ENCODE measurements at places on chromosomes 2 and 18. TPM values are rescaled to one million over a fixed set of nuclear protein-coding genes. Genes with fewer than 3 reads are reported as not detected.

GRCh38 chr2:22078701-22079100, 954.9 kb downstream of the TDRD15 start:
- no peak for DNase-seq
- H3K4me1 ChIP-seq: no peaks in the 10 kb centered on the region
- no peak overlapping the region for H3K27ac ChIP-seq

DNA sequence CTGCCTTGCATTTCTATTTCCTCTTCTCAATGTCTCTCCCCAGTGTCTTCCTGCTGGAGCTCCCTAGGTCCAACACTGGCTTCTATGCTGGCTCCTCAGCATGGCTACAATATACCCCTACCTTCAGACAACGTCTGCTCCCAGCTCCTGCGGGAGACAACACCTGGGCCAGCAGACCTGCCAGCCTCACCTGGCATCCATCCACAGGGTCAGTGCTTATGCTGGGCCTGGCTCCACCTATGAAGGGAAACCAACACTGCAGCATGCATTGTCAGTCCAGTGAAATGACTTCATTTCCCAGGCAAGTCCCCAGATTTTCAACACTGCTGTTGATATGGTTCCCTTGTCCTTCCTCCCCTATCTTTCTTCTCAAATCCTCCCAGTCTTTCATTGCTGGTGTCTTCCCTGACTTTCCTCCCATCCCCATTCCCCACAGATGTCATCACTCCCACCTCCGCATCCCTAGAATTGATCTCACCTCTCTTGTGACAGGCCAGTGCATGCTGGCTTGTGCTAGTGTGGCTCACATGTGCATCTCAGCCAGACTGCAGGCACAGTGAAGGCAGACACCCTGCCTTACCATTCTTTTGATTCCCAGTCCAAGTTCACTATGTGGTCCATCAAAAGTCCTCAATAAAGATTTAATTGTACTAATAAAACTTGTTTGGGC, 98.0 kb downstream of the MYO5B start:
- no peak overlapping the region for H3K4me3 ChIP-seq
- no peak for DNase-seq
- H3K27me3 ChIP-seq: no peaks in the 10 kb centered on the region
- H3K4me1 ChIP-seq: peaks cover 5% of the 10 kb centered on the region
- H3K36me3 ChIP-seq: no peaks in the 10 kb centered on the region
- no peak overlapping the region for H3K27ac ChIP-seq

TGFA gene
- 0.77 TPM for total RNA-seq

DNA sequence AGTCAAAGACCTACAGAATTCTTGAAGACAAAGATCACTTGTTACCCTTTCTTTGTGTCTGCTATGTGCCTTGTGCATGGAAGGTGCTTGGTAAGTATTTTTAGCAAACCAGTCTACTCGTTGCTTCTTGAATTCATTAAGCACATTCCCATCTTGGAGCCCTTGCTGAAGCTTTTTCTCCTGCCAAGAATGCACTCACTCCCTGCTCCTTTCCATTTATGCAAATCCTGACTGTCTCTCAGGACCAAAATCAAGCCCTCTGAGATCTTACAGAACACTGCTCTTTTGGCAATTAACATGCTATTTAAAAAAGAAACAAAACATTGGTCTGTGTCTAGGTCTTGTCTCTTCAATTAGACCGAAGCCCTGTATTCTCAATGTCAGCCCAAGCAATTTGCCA, 75.8 kb downstream of the CLHC1 start:
- H3K4me1 ChIP-seq: peaks cover 40% of the 10 kb centered on the region
- no peaks in the 10 kb centered on the region for H3K27me3 ChIP-seq
- H3K4me3 ChIP-seq: no peak overlapping the region
- no peak for DNase-seq
- H3K27ac ChIP-seq: peak overlapping the region; percentile 45
- H3K36me3 ChIP-seq: no peaks in the 10 kb centered on the region

- peaks cover 10% of the 10 kb centered on the region for H3K36me3 ChIP-seq
- DNase-seq: no peak
- no peaks in the 10 kb centered on the region for H3K27me3 ChIP-seq
- H3K4me3 ChIP-seq: no peak overlapping the region
- no peaks in the 10 kb centered on the region for H3K4me1 ChIP-seq
Observed at GRCh38 chr18:58143386-58143785, 99.4 kb downstream of the NEDD4L start.

GRCh38 chr2:100285691-100286090, 36.6 kb downstream of the LONRF2 start:
- H3K27ac ChIP-seq: peak overlapping the region; percentile 4
- no peak for DNase-seq
- H3K4me3 ChIP-seq: no peak overlapping the region
- H3K27me3 ChIP-seq: no peaks in the 10 kb centered on the region

GRCh38 chr18:66461344-66461743, 142.5 kb downstream of the CDH19 start:
- H3K36me3 ChIP-seq: no peaks in the 10 kb centered on the region
- H3K27ac ChIP-seq: no peak overlapping the region
- no peak for DNase-seq
- H3K4me3 ChIP-seq: no peak overlapping the region
- H3K4me1 ChIP-seq: peaks cover under 1% of the 10 kb centered on the region
- H3K27me3 ChIP-seq: peaks cover 4% of the 10 kb centered on the region

GRCh38 chr18:22705328-22705727, 227.8 kb upstream of the RBBP8 start:
- no peak for DNase-seq
- no peaks in the 10 kb centered on the region for H3K36me3 ChIP-seq
- H3K4me3 ChIP-seq: no peak overlapping the region
- H3K27me3 ChIP-seq: no peaks in the 10 kb centered on the region

GRCh38 chr2:182559623-182560022, 132.8 kb upstream of the PDE1A start:
- no peak overlapping the region for H3K27ac ChIP-seq
- no peaks in the 10 kb centered on the region for H3K27me3 ChIP-seq
- no peak overlapping the region for H3K4me3 ChIP-seq

IHH gene
- total RNA-seq: 0.38 TPM

COBLL1 gene
- 110 TPM for total RNA-seq

TMEM247 gene
- not detected for total RNA-seq

DNA sequence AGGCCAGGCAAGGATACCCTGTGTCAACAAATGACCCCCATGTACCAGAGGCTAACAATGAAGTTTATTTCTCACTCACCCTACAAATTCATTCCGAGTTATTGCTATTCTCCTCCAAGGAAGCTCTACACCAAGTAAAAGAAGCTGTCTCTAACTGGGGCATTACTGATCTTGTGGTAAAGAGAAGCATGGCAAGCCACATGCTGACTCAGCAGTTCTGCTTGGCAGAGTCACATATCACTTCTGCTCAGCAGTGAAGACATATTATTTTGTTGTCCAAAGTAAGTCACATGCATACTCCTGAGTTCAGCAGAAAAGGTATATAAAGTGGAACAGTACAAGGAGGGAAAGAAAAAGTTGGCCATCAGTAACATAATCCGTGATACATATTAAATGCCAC, 315.8 kb downstream of the GULP1 start:
- peaks cover 29% of the 10 kb centered on the region for H3K36me3 ChIP-seq
- H3K27ac ChIP-seq: no peak overlapping the region
- H3K4me3 ChIP-seq: no peak overlapping the region
- no peaks in the 10 kb centered on the region for H3K27me3 ChIP-seq
- peaks cover 28% of the 10 kb centered on the region for H3K4me1 ChIP-seq

- H3K27ac ChIP-seq: no peak overlapping the region
- no peak for DNase-seq
- no peak overlapping the region for H3K4me3 ChIP-seq
- no peaks in the 10 kb centered on the region for H3K4me1 ChIP-seq
Observed at GRCh38 chr18:46302528-46303485, 198.6 kb downstream of the HAUS1 start.

AMER3 gene
- not detected for total RNA-seq

- no peak overlapping the region for H3K27ac ChIP-seq
- peaks cover 12% of the 10 kb centered on the region for H3K4me1 ChIP-seq
- DNase-seq: no peak
- H3K36me3 ChIP-seq: no peaks in the 10 kb centered on the region
- H3K4me3 ChIP-seq: no peak overlapping the region
- H3K27me3 ChIP-seq: peaks cover 96% of the 10 kb centered on the region
Observed at GRCh38 chr2:218988164-218988563, 3.2 kb upstream of the FEV start.

VWA3B gene
- not detected for total RNA-seq

DNA sequence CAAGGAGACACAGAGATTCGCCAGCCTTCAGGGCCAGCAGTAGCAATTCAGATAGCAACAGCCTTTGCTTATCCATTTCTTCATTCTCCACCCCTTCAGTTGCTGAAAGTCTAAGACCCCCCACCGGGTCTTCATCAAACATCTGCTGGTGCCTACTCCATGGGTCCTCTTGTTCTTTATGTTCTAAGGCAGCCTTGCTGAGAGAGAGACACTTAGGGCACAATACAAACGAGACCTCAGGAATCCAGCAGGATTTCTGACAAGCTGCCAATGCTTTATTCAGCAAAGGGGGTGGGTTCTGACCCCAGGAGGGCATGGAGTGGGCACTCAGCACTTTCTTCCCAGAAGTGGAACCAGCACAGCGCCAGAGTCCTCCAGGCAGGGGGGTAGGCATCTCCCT, 36.2 kb upstream of the CNGA3 start:
- H3K27me3 ChIP-seq: peaks cover 43% of the 10 kb centered on the region
- no peaks in the 10 kb centered on the region for H3K36me3 ChIP-seq
- H3K4me1 ChIP-seq: no peaks in the 10 kb centered on the region
- no peak for DNase-seq
- no peak overlapping the region for H3K27ac ChIP-seq
- no peak overlapping the region for H3K4me3 ChIP-seq

GRCh38 chr18:58298251-58299134, 254.5 kb downstream of the NEDD4L start:
- H3K4me3 ChIP-seq: no peak overlapping the region
- no peaks in the 10 kb centered on the region for H3K36me3 ChIP-seq
- no peaks in the 10 kb centered on the region for H3K4me1 ChIP-seq
- no peaks in the 10 kb centered on the region for H3K27me3 ChIP-seq
- DNase-seq: no peak

DNA sequence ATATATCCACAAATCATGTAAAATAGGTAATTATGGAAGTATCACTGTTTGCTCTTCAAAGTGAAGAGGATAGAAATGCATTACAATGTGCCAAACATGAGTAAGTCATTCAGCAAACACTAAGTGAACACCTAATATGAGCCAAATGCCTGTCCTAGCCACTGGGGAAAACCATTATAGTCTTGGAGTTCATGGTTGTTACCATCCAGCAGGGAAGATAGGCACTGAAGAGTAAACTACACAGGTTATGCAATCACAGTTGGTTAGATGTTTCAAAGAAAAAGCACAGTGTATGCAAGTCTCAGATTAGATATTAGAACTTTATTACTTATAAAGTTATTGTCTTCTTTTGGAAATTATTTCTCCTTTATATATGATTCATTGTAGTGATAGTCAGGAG, 3.9 kb upstream of the SERPINB2 start:
- H3K4me1 ChIP-seq: peaks cover 9% of the 10 kb centered on the region
- H3K36me3 ChIP-seq: no peaks in the 10 kb centered on the region
- no peak overlapping the region for H3K27ac ChIP-seq
- no peak overlapping the region for H3K4me3 ChIP-seq
- DNase-seq: no peak

DNA sequence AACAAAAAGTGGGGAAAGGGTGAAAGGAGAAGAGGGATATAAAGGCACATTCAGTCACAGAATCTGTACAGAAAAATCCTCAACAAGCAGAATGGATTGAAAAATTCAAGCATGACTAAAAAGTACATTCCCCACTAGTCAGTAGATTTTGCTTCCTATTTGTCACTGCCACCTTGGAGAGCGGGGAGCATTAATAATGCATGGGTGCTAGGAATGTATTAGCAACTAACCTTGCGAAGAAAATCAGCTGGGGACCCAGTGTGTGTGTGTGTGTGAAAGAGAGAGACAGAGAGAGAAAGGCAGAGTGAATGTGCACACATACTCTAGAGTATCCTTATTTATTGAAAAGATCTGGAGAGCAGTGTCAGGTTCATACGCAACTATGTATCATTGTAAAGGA, 968.7 kb upstream of the ZEB2 start:
- H3K27me3 ChIP-seq: no peaks in the 10 kb centered on the region
- no peak overlapping the region for H3K27ac ChIP-seq
- peaks cover 4% of the 10 kb centered on the region for H3K4me1 ChIP-seq
- H3K36me3 ChIP-seq: peaks cover 8% of the 10 kb centered on the region

LIMS3 gene
- 3.1 TPM for total RNA-seq

GAD1 gene
- total RNA-seq: 0.31 TPM

ANKRD30BL gene
- not detected for total RNA-seq

DNA sequence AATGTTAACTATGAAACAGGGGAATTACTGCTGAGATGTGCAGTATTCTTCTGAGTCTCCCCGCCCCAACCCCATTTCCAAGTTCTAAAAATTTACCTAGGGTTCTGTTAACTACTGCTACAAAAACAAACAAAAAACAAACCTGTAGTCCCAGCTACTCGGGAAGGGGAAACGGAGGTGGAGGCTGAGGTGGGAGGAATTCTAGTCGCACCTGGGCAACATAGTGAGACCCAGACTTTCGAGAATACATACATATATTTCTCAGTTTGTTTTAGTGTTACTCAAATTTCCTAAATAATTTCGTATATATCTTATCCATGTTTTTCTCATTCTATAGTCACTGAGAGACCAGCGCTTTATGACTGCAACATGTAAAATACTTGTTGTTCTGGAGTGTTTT, 989 bp downstream of the STAM2 start:
- peaks cover 30% of the 10 kb centered on the region for H3K4me1 ChIP-seq
- H3K27me3 ChIP-seq: no peaks in the 10 kb centered on the region
- H3K4me3 ChIP-seq: peak overlapping the region; percentile 97

- DNase-seq: no peak
- no peak overlapping the region for H3K4me3 ChIP-seq
- no peaks in the 10 kb centered on the region for H3K27me3 ChIP-seq
- H3K4me1 ChIP-seq: no peaks in the 10 kb centered on the region
- no peaks in the 10 kb centered on the region for H3K36me3 ChIP-seq
Observed at GRCh38 chr2:201559067-201559710, 84.1 kb downstream of the TMEM237 start.

GALR1 gene
- not detected for total RNA-seq

PLGLB2 gene
- 7.4 TPM for total RNA-seq

DNA sequence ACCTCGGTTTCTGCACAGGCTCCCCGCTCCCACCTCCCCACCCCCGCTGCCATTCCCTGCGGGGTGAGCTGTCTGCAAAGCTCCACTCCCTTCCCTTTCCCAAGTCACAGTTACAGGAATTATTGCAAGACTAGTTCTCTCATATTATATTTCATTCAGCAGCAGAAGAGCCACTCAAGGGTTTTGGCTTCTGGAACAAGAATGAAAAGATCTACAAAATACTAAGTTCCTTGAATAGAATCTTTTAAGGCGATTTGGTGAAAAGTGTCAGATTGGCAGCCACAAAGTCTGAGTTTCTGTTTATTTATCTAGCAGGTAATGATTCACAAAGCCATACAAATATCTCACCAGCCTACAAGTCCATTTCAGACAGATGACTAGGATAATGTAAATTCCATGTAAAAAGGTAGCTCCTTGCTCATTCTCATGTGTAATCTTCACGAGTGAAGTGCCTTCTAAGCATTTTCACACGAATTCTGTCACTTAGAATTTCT, 221.9 kb upstream of the RBBP8 start:
- peak overlapping the region; percentile 93 for H3K27ac ChIP-seq
- no peak for DNase-seq
- peak overlapping the region; percentile 53 for H3K4me3 ChIP-seq
- no peaks in the 10 kb centered on the region for H3K27me3 ChIP-seq

MC4R gene
- total RNA-seq: not detected
